Glomerular endothelial cell (primary cell): ENCODE measurements at places on chromosomes 3 and 15.

GRCh38 chr15:91338766-91339165, 238.7 kb downstream of the SV2B start:
- DNase-seq, result no peak

DNA sequence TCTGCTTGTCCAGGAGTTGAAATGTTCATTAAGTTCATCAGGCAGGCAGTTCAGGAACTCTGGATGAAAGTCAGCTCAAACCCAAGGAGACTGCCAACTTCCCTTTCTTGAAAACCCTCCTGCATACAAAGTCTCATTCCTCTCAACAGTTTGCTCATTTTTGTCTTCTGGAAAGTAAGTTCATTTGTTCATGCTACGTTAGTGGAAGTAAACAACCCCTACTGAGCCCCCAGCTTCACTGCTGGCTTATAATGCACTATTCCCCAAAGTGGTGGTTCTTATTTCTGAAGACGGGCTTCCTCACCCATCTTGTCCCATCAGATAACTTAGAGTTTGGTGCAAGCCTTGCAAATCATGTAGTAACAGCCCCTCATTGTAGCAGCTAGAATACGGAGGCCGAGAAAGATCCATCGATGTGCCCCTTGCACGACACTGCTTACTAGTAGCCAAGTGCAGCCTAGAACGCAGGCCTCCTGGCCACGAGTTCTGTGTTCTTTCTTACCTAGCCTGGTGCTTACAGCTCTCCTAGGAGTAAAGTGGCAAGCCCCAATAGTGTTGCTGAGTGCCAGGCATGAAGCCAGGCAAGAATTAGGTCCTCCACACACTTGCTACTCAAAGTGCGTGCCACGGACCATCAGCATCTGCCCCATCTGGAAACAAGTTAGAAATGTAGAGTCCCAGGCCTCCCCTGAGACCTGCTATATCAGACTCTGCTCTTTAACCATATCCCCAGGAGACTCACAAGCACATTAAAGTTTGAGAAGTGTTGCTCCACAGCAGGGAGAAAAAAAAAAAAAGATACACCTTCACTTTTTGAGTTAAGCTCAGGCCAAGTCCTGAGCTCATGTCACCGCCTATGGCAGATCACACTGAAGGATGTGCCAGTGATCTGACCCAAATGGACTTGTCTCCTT, 82.5 kb downstream of the RFTN1 start:
- no peak for DNase-seq

DNA sequence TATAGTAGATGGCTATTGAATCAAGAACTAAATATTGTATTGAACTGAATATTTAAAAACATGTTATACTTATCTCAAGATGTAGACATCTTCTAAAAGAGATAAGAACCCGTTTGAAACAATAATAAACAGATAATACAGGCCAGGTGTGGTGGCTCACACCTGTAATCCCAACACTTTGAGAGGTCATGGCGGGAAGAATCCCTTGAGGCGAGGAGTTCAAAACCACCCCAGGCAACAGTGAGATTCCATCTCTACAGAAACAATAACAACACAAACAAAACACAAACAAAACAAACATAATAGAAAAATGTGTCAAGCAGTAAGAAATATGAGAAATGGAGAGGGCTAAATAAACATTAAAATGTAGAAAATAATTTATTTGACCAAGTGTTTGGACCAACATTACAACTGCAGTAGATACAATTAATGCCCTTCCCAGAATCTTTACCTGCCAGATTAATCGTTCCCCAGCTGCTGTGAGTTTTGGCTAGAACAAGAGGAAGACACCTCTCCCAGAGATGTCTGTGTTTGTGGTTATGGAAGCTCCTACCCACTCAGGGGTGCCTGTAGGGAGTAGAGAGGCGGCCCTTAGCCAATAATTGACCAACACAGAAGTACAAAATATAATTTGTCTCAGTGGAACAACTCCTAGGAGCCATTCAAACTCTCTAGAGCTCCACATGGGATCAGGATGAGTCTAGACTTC, 111.9 kb upstream of the AGTR1 start:
- no peak for DNase-seq

DNA sequence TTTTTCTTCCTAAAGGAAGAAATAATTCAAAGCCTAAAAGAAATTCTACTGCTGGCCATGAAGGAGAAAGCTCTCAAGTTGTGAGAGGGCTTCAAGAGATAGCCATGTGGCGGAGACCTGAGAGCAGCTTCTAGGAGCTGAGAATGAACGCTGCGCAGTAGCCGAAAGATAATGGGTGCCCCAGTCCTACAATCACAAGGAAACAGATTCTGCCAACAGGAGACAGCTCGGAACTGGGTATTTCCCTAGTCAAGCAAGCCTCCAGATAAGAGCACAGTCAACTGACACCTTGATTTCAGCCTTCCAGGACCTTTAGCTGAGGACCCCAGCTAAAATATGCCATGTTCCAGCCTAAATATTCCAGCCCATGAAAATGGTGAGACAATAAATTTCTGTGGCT, 824.1 kb downstream of the FHIT start:
- DNase-seq, result no peak

GRCh38 chr15:47363653-47364052, 353.7 kb upstream of the SEMA6D start:
- no peak for DNase-seq

DNA sequence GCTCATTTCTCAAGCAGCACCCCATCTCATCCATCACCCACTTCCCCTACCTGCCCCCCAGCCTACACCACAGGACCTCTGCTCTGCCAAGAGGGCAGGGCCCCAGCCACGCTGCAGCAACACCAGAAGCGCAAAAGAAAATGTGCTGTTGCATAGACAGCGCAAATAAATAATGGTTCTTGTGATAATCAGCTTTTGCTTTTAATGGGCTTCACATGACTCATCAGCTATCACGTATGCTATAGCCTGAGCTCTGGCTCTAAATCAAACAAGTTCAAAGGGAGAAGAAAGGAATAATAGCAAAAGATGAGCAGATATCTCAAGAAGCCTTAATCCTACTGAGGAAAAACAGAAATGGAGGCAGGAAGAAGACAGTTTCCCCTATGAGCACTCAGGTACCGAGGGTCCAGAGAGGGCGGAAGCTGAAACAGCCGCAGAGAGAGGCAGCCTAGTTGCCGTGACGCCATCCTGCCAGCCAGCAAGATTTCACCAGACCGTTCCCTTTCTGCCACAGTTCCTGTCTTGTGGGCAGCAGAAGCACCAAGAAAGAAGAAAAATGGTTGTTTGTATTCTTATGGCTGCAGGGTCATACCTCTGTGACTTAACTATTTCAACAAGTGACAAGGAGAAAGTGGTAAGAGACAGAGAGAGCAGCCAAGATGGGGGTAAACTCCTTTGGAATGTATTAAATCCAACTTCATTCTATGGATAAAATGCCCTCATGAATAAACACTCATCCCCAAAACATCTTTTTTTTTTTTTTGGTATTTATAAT, 22.0 kb downstream of the RAB27A start:
- no peak for DNase-seq

GRCh38 chr3:11509173-11510000, 134.3 kb downstream of the VGLL4 start:
- DNase-seq, result no peak

GRCh38 chr15:31324806-31325594, 1.6 kb upstream of the KLF13 start:
- DNase-seq, result no peak

DNA sequence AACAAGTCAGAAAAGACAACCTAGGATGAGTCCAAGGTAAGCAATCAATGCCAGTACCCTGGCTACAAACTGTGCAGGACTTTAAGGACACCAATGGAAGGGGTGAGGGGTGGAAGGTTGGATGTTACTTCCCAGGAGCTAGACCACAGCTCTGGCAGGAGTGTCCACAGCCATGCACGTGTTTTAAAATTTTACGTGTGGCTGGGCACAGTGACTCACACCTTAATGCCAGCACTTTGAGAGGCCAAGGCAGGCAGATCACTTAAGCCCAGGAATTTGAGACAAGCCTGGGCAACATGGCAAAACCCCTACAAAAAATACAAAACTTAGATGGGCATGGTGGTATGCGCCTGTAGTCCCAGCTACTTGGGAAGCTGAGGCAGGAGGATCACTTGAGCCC, 14.7 kb upstream of the HDC start:
- no peak for DNase-seq

- no peak for DNase-seq
These were observed 331.0 kb upstream of the ADAMTS9 start for GRCh38 chr3:65018801-65019200.

DNA sequence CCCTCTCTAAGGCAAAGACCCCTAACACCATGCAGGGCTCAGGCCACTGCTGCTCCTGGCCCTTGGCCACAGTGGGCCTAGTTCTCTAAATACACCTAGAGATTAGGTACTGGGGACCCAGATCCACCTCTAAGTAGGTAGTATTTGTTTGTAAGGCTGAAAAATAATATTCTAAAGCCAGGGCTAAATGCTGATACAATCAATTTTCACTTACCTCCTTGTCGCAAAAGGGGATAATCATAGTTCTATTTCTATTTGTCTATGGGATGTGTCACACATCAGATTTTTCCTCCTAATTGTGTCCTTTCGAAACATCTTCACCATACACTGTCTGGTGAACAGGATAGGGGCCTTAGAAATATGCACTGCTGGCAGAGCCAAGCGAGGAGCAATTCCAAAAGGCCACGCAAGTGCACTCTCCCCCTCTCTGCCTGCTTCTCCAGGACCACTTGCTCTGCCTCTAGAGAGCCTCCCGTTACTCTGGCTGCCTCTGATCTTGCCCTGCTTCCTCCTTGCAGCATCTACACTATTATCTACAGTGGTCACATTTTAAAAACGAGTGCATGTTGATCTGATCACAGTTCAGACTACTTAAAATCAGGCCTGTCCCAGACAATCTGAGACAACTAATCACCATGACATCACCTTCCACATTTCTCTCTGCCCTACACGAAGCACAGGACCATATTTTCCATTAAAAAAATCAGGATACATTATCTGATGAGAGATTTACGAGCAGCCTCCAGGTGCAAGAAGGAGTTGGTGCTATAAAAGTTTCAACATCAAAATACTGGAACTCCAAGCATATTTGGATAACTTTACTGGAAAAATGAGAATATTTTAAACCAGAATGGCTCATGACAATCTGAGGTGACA, 115.4 kb downstream of the MYLK start:
- no peak for DNase-seq

DNA sequence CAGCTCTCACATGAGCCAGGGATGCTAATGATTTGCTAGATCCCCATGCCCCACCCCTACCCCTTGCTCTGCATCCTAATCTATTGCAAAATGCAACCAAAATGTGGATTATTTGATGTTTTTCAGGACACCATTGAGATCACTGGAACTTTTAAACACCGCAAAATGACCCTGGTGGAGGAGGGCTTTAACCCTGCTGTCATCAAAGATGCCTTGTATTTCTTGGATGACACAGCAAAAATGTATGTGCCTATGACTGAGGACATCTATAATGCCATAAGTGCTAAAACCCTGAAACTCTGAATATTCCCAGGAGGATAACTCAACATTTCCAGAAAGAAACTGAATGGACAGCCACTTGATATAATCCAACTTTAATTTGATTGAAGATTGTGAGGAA, 29.7 kb downstream of the HDC start:
- no peak for DNase-seq

GRCh38 chr3:73475175-73475574, 149.6 kb downstream of the PDZRN3 start:
- DNase-seq, result no peak

DNA sequence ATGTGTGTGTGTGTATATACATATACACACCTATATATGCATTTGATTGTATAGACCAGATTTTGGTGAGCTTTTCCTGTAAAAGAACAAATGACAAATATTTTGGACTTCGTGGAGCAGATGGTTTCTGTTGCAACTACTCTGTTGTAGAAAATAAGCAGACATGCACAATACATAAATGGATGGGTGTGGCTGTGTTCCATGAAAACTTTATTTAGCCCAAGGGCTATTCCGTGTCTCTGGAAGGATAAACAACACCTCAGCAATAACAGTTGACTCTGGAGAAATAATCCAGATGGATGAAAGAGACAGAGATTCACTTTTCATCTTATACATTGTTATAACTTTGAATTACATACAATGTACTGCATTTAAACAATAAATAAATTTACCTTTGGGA, 441.4 kb downstream of the CNTN3 start:
- DNase-seq, result no peak

- no peak for DNase-seq
These were observed 60.0 kb downstream of the THRB start for GRCh38 chr3:24434651-24435050.

DNA sequence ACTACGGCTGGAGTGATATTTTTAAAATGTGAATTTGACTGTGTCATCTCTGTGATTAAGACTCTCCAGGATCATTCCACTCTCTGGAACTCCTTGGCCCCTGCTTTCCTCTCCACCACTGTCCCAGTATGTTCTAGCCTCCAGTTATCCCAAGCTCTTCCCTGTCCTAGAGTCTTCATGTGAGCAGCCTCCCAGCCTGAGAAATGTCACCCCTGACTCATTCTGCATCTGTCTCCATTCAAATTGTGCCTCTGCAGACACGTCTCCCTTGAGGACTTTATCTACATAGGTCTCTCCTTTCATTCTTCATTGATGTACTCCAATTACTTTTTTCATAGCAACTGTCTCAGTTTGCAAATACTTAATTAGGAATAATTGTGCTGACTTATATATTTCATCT, 317.7 kb upstream of the ADAMTS9 start:
- no peak for DNase-seq

DNA sequence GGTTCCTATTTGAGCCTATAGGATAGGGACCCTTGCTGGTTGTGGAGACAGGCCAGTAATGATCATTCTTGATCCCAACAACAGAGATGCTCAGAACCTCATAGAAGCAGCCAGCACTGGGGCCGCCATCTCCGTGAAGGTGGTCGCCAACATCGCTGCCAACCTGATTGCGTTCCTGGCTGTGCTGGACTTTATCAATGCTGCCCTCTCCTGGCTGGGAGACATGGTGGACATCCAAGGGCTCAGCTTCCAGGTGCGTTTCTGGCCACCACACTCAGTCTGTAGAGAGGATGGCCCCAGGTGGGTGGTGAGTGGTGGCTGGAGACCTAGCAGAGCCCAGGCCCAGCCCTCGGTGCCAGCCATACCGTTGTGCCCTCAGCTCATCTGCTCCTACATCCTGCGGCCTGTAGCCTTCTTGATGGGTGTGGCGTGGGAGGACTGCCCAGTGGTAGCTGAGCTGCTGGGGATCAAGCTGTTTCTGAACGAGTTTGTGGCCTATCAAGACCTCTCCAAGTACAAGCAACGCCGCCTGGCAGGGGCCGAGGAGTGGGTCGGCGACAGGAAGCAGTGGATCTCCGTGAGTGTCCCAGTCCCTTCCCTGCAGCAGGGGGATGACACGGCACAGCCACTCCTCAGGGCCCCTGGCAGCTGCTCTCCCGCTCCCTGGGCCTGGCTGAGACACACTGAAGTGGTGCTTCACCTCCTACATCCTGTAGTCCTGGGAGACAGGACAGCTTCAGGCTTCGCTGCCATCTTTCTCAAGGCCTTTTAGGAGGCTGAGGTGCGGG, 46.5 kb upstream of the PDE8A start:
- no peak for DNase-seq

DNA sequence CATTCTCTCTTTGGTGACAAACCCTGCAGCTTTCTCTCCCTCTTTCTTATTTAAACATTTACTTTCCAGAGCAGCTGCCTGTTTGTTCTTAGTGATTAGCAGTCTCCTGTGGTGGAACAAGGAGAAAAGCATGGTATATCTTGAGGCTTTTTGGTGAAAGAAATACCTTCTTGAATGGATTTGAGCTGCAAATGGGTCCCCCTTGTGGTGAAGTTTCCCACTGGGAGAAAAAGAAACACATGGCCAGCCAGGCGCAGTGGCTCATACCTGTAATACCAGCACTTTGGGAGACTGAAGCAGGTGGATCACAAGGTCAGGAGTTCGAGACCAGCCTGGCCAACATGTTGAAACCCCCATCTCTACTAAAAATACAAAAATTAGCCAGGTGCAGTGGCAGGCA, 48.3 kb upstream of the ACP3 start:
- no peak for DNase-seq

GRCh38 chr15:90938261-90938660, 3.2 kb downstream of the UNC45A start:
- no peak for DNase-seq
